ENCODE measurements at places on chromosomes 1 and 21. TPM values are rescaled to one million over a fixed set of nuclear protein-coding genes. Genes with fewer than 3 reads are reported as not detected.

- no peak for DNase-seq
- H3K4me3 ChIP-seq, result no peak overlapping the region
- no peak overlapping the region for H3K27ac ChIP-seq
- H3K27me3 ChIP-seq, result no peaks in the 10 kb centered on the region
- no peaks in the 10 kb centered on the region for H3K36me3 ChIP-seq
- no peaks in the 10 kb centered on the region for H3K4me1 ChIP-seq
Measured at GRCh38 chr1:44557778-44558177, 116.5 kb downstream of the TMEM53 start.

DNA sequence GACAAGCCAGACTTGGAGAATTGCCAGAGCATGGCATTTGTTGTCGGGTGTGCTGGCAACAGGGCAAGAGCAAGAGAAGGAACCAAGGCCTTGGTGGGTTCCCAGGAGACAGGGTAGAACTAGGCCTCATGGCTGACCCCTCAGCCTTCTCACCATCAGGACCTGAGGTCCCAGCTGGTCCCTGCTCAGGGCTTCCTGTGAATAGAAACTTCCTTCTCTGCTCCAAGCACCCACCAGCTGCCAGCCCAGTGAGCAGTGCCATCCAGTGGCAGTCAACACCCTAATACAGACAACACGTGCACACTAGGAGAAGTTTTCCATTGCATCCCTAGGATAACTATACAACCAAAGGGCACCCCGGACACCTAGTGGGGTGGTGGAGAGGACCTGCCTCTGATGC is 22.8 kb downstream of the S100A6 start:
- H3K36me3 ChIP-seq, result no peaks in the 10 kb centered on the region
- no peak overlapping the region for H3K4me3 ChIP-seq
- H3K27me3 ChIP-seq, result no peaks in the 10 kb centered on the region
- no peak overlapping the region for H3K27ac ChIP-seq

DNA sequence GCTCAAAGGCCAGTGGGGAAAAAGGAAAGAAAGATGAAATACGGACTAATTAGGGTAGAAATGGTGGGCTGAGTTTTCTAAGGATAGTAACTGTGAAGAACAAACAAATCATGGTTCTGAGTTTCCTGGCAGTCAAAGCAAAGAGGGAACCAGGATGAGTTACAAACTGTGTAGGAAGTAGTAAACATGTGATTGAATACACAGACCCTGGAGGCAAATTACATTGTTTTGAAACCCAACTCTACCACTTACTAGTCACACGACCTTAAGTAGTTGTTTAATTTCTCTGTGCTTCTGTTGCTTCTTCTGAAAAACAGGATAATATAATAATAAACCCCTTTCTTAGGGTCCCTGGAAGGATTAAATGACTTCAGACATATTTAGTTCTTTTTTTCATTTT is 11.2 kb upstream of the LUZP1 start:
- H3K36me3 ChIP-seq, result no peaks in the 10 kb centered on the region
- no peaks in the 10 kb centered on the region for H3K27me3 ChIP-seq
- DNase-seq, result no peak
- H3K4me3 ChIP-seq, result no peak overlapping the region
- H3K4me1 ChIP-seq, result peaks cover 31% of the 10 kb centered on the region

Gene ANGPTL1
- total RNA-seq, result 18.7 TPM

Gene OR14K1
- not detected for total RNA-seq
